ENCODE measurements at places on chromosomes 11 and 22.
A peak's percentile ranks its signal among the peaks of the same experiment; 100 is the strongest.

- DNase-seq: peak; percentile 60
Observed at GRCh38 chr11:61392981-61393595, 701 bp downstream of the TMEM216 start.

- no peak for DNase-seq
Observed at GRCh38 chr11:102920118-102920684, 35.3 kb downstream of the MMP13 start.

GRCh38 chr11:73265853-73266645, 6.1 kb upstream of the P2RY6 start:
- DNase-seq: peak; percentile 38

DNA sequence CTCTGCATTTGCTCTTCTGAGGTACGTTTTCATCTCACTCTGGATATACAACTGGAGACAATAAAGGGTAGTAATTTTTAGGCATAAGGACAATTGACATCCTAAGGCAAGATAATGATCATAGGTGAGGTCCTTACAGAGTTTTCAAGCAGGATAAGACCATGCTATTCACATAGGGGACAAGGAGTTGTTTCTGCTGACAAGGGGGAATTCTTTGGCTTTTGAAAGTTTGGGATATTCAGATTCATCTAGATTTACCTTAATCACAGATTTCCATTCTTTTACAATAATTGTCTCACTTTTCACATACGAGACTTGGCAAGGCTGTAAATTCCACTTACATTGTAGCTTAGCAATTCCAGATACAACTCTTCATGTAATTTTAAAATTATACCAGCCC, 256.2 kb downstream of the AASDHPPT start:
- no peak for DNase-seq

DNA sequence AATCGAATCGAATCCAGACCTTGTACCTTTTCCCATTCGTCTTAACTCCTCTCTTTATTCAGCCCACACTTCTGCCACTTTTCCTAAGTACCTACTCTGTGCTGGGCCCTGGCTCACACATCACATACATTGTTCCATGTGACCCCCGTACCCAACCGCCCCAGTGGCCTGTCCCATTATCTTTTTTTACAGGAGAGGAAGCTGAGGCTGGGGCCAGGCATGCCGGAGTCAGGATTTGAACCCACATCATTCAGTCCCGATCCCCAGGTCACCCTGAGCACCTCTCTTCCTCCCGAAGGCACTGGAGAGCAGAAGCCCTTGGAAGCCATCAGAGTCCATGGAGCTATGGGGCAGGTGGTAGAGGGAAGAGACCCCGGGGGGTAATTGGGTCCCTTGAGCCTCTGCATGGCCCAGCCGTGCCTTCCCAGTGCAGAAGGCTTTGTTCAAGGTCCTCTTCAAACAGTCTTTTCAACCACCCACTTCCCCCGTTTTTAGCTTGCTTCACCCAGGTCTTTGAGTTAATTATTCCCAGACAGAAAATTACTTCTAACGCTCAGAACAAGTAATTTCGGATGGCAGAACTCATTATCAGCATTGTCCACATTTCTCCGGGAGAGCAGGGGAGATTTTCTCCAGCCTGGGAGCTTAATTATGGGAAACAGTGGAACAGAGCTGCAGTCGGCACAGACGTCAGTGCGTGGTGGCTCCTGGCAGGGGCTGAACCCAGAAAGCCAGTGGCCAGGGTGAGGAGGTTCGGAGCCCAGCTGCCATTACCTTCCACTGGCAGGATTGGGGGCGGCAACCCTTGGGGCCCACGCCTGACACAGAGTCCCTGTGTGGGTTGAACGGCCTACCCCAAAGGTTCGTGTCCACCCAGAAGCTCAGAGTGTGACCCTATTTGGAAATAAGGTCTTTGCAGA, 82.4 kb upstream of the RTL6 start:
- DNase-seq: no peak

DNA sequence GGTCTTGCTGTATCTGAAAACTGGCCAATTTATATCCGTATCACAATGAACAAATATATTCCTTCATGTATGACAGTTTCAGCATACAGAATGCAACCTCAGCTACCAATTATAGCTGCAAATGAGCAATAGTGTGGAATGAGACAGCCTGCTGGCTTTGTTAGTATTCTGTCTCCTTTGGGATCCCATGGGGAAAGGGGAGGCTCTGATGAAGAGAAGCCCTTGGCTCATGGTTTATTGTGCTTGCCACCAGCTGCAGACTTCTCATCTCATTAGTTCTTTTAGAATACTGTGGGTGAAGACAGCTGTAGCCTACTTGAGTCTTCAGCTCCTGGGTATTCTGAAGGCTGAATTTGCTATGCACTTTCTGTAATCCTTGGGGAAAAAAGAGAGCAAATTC, 42.4 kb downstream of the PITPNB start:
- DNase-seq: no peak

- no peak for DNase-seq
Observed at GRCh38 chr11:69030301-69030700, 17.3 kb upstream of the MRGPRF start.

DNA sequence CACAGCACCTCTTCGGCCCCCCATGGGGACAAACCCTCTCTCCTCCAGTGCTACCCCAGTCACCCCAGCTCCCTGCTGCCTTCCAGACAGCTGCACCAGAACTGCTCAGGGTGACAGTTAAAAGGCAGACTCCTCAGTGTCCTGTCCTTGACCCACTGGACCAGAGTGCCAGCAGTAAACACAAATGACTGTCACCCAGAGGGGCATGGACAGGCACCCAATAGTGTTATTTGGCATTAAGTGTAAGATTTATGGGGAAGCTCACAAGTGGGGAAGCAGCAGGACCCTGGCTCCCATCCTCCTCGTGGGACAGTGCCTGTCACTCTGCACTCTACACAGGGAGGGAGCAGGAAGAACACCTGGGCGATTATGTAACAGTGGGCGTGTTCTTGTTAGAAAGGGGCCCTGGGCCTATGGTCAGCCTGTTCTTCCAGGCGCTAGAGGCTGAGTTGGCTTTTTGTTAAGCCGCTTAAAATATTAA, 5.0 kb downstream of the RPS19BP1 start:
- no peak for DNase-seq

GRCh38 chr22:39719559-39720450, 149.3 kb downstream of the CACNA1I start:
- no peak for DNase-seq

DNA sequence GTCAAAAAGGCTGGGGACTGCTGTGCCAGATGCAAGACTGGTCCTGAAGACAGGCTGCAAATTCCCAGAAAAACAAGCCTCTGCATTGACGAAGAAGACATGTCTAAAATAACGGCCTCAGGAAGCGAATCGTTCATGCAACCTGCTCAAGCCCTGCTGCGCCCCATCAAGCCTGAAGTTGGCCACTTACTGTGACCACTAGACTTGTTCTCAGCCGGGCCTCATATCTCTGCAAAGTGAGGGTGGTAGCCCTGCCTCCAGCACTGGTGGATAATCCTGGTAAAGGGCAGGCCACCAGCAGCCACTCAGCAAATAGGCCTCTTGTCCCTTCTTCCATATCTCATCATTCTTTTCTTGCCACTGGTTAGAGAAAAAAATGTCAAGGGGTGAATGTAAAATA, 11.8 kb downstream of the LTO1 start:
- DNase-seq: no peak

GRCh38 chr11:117663821-117664220, 133.2 kb downstream of the DSCAML1 start:
- no peak for DNase-seq

DNA sequence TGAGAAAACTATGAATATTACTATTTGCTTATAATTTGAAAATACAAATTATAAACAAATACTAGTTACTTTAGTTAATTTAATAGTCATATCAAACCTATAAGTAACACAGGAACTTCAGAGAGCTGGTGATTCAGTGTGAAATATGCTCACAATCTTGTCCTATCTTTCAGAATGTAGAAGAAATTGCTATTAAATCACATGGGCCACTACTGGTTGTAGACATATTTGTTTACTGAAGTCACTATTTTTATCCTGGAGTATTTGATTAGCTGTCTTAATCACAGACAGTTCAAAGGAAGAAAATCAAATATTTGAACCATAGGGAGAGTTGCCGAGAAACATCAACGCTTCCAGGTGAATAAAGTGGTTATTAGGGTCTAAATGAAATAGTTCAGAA, 187.6 kb upstream of the ANO3 start:
- no peak for DNase-seq

DNA sequence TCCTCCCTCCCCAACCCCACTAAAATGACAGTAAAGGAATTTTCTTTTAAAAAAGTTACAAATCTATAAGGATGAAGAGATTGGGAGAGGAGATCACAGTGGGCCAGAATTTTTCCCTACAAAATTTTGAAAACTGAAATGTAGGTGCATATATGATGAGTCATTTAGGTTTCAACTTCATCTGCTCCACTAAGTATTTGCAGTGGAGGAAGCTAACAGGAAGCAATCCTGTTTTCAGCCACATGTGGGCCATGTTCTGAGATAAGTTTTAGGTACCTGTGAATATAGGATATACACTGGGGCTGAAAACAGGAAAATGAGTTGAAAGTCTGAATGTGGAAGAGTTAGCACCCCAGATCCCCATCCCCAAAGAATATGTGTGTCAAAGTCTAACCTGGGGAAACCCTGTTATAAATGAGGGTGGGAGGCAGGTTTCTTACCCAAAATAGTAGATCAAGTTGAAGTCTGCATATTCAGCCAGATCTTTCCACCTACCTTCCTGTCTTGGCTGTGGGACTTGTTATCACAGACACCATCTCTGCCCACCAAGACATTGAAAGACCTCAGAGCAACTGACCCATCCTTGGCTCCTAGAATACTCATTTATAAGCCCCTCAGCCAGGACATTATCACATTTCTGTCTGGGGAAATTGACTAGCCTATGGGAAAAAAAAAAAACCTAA, 87.3 kb downstream of the PACS1 start:
- DNase-seq: no peak

- no peak for DNase-seq
Observed at GRCh38 chr22:27866135-27867084, 52.6 kb downstream of the PITPNB start.

GRCh38 chr11:81007046-81007445, 1566.2 kb upstream of the TENM4 start:
- DNase-seq: no peak

DNA sequence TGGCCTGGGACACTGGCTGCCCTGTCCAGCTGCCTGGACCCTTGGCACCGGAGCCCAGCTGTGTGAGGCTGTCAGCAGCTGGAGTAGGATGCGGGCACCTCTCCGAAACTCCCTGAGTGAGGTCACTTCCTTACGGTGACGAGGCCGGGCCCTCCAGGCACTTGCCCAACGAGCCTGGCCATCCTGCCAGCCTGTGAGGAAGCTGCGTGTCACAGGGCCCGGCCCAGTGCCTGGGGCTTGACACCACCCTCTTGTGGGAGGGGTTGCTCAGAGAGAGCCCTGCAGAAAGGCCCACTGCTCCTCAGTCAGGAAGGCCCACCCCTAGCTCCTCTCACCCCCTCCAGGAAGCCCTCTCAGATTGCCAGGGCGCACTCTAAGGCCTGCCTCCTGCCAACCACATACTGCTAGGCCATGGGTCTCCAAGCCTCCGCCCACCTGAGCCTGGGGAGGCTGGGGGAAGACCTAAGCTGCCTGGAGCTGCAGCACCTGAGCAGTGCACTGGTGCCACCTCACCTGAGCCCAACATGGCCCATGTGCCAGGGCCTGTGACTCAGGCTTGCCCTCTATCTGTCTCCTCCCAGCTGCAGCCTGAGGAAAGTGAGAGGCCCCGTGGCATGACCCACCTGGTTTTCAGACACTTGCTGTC, 4.3 kb upstream of the PHLDA2 start:
- DNase-seq: peak; percentile 70

DNA sequence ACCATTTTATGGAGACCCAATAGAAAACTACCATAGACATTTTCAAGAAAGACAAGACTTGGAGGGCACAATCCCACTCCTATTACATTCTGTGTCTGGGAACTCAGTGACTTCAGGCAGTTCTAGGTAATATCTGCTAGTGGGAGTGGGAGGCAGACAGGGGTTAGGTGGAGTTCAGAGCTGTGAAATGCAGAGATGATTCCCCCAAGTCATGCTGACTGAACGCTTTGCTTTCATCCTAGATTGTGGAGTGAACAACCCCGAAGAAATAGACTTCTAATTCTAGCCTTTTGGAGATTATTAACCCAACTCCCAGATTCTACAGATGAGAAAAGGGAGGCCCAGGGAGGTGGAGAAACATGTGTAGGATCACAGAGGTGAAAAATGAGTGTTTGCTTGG, 437.8 kb upstream of the CADM1 start:
- no peak for DNase-seq

- no peak for DNase-seq
Observed at GRCh38 chr22:32444068-32444467, 20.2 kb downstream of the BPIFC start.

GRCh38 chr11:118068206-118068944, 8.5 kb upstream of the TMPRSS4 start:
- no peak for DNase-seq

DNA sequence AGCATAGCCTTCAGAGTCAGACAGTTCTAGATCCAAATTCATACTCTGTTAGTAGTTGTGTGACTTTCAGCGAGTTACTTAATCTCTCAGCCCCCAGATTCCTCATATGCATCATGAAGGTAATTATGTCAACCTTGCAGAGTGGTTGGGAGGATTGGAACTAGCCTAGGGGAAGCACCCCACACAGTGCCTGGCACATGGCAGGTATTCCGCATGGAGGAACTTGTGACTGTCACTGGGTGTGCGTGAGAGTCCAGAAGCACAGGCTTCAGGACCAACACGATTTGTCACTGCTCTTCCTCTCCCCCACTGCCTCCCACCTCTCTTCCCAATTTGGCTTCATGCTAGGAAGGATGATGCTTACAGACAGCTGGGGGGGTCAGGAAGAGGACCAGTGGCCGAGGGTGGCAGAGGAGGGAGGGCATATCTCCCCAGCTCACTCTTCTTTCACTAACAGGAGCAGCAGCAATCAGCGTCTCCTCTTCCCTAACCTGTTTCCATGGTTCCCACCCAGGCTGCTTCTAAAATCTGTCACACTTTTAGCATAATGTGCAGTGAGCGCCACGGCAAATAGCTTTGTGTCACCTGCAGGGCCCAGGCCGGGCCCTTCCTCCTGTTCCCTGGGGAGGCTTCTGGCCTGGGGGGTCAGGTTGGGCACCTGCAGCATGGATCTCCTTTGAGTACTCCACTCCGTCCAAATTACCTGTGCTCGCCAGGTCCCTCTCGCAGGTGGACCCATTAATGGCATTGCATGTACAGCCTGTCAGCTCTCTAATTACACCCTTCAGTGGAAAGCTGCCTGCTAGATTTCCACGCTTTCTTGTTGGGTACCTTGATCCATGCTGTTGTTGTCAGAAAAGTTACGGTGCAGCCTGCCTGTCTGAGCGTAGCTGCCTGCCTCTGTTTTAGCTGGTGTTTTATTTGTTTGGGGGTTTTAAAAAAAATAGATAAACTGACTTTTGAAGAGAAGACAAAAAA, 400.4 kb downstream of the NXPE2 start:
- DNase-seq: no peak

DNA sequence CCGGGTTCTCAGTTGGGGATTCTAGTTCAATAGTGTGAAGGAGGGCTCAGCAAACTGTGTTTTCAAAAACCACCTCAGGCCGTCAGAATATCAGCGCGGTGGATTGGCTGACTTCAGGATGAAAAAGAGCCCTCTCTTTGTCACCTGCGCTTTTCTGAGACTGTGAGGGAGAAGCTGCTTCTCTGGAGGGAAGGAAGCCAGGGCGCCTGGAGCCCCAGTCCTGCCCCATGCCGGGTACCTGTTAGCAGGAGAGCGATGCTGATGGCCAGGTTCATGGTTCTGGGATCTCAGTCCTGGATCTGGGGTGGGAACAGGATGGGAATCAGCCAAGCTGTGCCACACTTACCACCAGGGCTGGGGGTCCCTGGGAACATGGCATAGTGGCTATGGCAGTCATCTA, 2.3 kb downstream of the THY1 start:
- DNase-seq: no peak

GRCh38 chr11:128343870-128344269, 243.5 kb downstream of the ETS1 start:
- DNase-seq: no peak
